Left lung (tissue), 14 donors: ENCODE measurements at places on chromosomes 7 and 10. TPM values are rescaled to one million over a fixed set of nuclear protein-coding genes. Genes with fewer than 3 reads are reported as not detected.

DNA sequence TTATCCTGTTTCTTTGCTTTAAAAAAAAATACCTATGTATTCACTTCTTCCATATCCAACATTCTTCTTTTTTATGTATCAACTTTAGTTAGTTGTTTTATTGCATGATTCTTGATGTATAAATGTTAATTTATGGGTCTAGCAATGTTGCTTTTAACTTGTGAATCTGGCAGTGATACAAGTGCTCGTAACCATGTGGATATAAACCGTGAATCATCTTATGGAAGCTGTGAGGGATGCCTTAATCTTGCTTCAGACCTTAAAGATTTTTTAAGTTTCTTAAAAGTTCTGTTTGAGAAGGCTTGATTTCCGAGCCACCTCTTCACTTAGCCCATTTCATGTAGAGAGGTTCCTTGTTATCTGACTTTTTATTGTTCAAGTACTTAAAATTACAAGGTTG lies 25.9 kb downstream of the HELLS start:
- no peak for DNase-seq

DNA sequence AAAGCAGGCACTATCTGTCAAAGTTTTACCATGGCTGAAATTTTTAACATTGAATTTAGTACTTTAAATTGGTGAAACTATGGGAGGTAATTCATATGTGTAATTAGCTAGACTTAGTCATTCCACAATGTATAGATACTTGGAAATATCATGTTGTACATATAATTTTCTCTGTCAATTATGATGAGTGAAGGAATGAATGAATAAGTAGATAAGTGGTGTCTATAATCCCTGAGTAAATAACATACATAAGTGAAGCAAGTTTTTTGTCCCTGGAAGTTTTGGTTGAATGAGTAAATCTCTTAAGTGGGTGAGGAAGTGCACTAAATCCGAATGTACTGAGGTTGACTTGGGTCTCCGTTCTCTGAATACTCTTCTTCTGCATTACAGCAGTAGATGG lies 201.0 kb downstream of the CSTF2T start:
- no peak for DNase-seq

GRCh38 chr7:45591101-45591906 lies 17.1 kb downstream of the ADCY1 start:
- no peak for DNase-seq

DNA sequence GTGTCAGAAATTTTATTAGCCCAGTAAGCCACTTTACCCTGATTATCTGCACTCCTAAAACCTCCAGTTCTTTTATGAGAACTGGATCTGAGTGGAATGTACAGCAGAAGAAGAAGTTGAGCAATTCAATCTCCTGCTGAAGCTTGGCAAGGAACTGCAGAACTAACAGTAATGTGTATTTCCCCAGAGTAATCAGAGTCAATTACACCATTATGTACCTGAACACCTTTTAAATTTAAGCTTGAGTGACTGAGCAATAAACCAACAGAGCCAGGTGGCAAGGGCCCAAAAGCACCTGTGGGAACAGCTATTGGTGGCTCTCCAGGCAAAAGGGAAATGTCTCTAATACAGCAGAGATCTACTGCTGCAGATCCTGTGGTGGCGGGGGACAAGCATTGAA lies 40.1 kb upstream of the AKR1C2 start:
- no peak for DNase-seq

GRCh38 chr7:151415375-151416105 lies 5.7 kb upstream of the WDR86 start:
- DNase-seq, result no peak

DNA sequence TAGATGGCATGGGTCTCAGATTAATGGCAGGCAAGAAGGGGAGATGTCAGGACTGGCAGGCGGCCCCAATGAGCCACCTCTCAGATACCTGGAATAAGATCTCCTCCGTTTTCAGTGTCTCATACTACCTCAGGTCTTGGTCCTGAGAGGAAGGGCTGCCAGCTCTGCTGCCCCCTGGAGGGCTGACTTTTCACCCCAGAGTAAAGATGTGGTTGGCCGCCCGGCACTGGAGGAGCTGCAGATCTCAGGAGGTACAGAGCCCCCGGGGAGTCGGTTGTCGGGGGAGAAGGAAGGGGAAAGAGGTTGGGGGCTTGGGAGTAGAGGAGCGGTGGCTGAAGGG lies 642 bp upstream of the COL13A1 start:
- peak; percentile 69 for DNase-seq

- DNase-seq, result no peak
Measured at GRCh38 chr10:8327140-8327423, 272.6 kb downstream of the GATA3 start.

DNA sequence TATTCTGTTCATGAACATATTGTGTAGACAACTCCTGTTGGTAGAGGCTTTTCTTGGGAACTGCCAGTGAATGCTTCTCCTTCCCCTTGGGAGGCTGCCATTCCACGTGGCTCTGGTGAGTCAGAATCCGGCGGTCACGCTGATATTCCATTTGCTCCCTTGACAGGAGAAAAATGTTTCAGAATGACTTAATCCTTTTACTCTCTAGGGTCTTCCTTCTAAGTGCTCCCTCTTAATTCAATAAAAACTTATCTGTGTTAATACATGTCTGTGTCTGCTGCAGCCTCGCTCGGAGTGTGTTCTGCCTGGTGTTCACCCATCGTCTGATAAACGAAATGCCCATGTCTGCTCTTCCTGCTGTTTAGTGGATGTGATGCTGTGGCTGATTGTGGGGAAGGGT lies 278.6 kb downstream of the ARHGAP12 start:
- DNase-seq, result no peak

GRCh38 chr10:103818765-103819374 lies 36.5 kb downstream of the SH3PXD2A start:
- no peak for DNase-seq

DNA sequence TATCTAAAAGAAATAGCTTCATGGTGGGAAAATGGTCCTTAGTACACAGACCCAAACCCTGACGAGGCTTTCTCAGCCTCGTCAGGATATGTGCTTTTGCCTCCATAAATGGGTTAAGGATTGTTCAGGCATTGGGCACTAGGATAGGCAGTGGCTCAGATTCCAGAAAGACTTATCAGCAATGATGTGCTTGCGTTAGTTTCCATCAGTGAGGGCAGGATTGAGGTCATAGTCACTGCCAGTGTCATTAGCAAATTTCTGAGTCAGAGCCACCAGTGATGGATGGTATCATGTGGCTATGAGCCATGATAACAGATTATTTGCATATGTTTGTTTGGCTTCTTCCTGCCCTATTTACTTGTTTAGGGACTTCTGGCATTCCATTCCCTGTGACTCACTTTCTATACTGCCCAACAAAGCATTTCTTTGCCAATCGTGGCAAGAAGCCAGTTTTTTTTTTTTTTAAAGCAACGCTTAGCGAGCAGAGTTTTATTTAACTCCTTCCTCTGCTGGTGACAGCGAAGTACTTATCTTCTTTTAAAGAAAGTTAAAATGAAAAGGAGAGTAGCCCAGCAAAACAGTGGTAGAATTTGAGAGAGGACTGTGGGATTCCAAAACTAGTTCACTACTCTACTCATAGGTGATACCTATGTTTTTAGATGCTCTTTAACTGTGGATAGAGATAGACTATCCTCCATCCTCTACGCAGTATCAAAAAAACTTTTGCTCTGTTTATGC lies 44.4 kb downstream of the MYPN start:
- DNase-seq, result no peak

GRCh38 chr10:44511601-44512000 lies 126.7 kb upstream of the CXCL12 start:
- DNase-seq, result no peak

- no peak for DNase-seq
Measured at GRCh38 chr7:77894574-77895091, 96.1 kb downstream of the PHTF2 start.

GRCh38 chr10:109820620-109821405 lies 102.5 kb downstream of the XPNPEP1 start:
- DNase-seq, result no peak

- DNase-seq, result no peak
Measured at GRCh38 chr10:130686689-130687300, 550.6 kb downstream of the GLRX3 start.

DNA sequence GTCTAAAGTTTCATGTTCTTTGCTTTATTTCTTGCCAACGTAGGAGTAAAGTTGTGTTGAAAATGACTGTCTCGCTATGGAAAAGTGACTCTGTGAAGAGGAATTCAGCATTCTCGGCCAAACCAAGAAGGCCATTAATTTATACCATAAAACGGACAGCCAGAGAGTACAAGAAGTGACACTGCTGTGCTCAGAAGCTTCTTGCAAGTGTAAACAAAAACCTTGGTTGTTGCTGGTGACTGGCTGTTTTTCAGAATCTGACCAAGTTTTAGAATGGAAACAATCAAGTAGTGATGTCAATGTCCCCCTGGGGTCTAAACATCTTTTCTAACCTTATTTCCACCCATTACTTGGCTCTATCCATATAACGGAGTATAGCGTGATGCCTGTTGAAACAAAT lies 201.9 kb downstream of the INHBA start:
- no peak for DNase-seq

DNA sequence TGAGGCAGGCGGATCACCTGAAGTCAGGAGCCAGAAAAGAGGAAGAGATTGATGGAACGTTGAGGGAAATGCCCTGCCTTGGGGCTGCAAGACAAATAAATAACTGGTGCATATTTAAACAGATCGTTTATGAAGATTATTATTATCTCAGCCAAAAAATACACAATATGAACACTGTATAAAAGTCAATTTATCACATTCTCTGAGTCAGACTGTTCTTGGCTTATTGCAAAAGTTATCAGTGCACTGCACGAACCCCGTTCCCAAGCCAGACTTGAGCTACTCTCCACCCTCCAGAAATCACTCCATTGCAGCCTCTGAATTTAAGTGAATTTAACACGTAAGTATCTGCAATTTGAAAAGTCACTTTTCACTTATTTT lies 1.6 kb downstream of the DNMBP start:
- DNase-seq, result no peak

DNA sequence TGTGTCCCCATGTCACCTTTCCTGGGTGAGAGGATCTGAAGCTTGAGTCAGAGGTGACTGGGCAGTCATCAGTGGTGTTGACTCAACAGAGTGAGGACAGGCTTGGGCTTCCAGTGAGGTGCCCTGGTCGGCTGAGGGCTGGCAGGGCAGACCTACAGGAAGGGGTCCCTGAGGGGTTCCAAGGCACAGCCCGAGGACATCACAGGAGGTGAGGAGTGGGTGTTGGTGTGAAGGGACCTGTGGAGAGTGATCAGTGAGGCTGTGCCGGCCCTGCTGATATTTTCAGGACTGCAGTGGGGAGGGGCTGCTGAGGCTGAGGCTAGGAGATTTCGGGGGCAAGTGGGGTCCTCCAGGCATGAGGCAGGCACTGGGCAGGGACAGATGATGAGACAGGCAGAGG lies 545.5 kb downstream of the TCERG1L start:
- no peak for DNase-seq

DNA sequence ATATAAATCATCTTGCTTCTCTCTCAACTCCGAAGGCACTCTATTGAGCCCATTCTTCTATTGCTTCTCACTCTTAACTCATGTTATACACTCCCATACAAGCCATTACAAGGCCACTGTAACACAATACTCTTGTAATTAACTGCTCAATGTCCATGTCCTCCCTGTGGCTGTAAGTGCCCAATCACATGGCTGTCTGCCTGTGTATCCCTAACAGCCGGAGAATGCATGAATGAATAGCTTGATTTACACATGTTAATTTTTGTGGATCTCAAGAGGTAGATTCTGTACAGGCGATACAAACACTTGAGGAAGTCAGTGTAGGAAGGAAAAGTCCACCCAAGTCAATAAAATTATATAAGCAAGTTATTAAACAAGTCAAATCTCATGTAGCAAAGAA lies 215.6 kb downstream of the DOCK4 start:
- no peak for DNase-seq

GRCh38 chr7:150657526-150657925 lies 25.3 kb upstream of the GIMAP6 start:
- DNase-seq, result no peak

DNA sequence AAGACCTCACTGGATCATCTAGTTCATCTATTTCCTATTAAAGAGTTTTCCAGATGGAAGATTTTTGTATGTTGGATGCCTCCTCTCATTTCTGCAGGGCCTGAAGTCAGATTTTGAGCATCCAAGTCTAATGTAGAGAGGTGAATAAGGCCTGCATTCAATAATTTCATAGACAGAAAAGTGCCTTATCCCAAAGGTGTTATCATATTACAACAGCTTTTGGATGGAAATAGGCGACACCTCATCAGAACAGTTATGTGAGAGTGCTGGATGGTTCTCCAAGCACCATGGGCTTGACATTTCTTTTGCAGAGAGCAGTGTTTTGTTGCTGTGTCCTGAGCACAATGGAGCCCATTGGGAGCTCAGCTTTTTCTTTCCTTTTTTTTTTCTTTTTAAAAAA lies 162.4 kb upstream of the MEOX2 start:
- DNase-seq, result no peak

DNA sequence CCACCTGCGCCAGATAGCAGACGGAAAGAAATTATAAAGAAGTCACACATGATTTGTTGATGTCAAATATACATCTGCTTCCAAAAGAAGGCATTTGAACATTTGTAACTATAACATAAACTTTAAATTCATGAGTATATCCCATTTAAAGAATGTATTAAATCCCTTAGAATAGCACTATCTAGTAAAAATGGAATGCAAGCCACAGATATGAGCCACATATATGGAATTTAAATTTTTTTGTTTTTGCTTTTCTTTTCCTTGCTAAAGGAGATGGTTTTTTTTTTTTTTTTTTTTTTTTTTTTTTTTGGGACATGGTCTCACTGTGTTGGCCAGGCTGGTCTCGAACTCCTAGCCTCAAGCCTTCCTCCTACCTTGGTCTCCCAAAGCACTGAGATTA lies 730.8 kb downstream of the PHTF2 start:
- DNase-seq, result no peak

- no peak for DNase-seq
Measured at GRCh38 chr10:98560565-98560964, 113.8 kb upstream of the HPS1 start.

GRCh38 chr10:78802866-78803265 lies 265.9 kb upstream of the ZMIZ1 start:
- no peak for DNase-seq

- DNase-seq, result no peak
Measured at GRCh38 chr7:104445393-104445792, 117.0 kb downstream of the LHFPL3 start.

GRCh38 chr10:123640016-123640535 lies 26.1 kb upstream of the GPR26 start:
- no peak for DNase-seq

DNA sequence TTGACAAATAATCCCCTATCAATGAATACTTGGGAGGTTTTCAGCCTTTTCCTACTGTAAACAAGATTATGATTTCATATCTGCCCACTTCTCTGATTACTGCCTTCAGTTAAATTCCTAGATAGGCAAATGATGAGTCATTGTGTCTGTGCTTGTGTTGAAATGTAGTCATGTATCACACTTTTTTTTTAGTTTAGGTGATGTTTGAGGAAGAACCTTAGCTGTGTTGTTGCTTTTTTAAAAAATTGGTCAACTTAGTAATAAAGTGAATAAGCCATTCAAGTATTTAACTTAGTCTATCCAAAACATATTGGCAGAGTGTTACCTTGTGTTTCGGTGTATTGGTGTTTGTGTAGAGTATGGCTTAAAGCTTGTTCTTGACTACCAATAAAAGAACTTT lies 60.0 kb downstream of the WAC start:
- no peak for DNase-seq

The MDFIC gene
- 55.1 TPM for polyA plus RNA-seq

The SCART1 gene
- polyA plus RNA-seq, result 1.8 TPM

The MSS51 gene
- polyA plus RNA-seq, result 4.5 TPM

The ACTA2 gene
- polyA plus RNA-seq, result 612 TPM

The BTAF1 gene
- 59.8 TPM for polyA plus RNA-seq

The EBLN1 gene
- not detected for polyA plus RNA-seq

The PAX2 gene
- polyA plus RNA-seq, result 0.86 TPM
